ENCODE measurements at places on chromosomes 6 and 20. TPM values are rescaled to one million over a fixed set of nuclear protein-coding genes. Genes with fewer than 3 reads are reported as not detected.

HRH3 gene
- total RNA-seq = not detected

ZNF334 gene
- 0.22 TPM for total RNA-seq

CLIC1 gene
- total RNA-seq = 566 TPM

RSPH9 gene
- 0.17 TPM for total RNA-seq

RPP40 gene
- total RNA-seq = 21.7 TPM

IL20RA gene
- total RNA-seq = 0.26 TPM

OPRM1 gene
- not detected for total RNA-seq

GPR63 gene
- total RNA-seq = under 0.01 TPM

NRN1 gene
- total RNA-seq = 49.7 TPM

MYMX gene
- not detected for total RNA-seq

ENPP3 gene
- 0.34 TPM for total RNA-seq

TMEM242 gene
- 6.6 TPM for total RNA-seq

LPA gene
- total RNA-seq = not detected

OR14J1 gene
- total RNA-seq = not detected

B3GAT2 gene
- total RNA-seq = under 0.01 TPM

MYB gene
- not detected for total RNA-seq

OR2H1 gene
- total RNA-seq = not detected

SPATA2 gene
- 0.95 TPM for total RNA-seq

STX11 gene
- 13.1 TPM for total RNA-seq

TMC2 gene
- not detected for total RNA-seq

Measured in dermis lymphatic vessel endothelial cell (primary cell).